Endothelial cell (in vitro differentiated cells): ENCODE measurements at places on chromosomes 6 and 20. TPM values are rescaled to one million over a fixed set of nuclear protein-coding genes. Genes with fewer than 3 reads are reported as not detected.
A peak's percentile ranks its signal among the peaks of the same experiment; 100 is the strongest.

CDH22 gene
- 1.3 TPM for total RNA-seq

FOXF2 gene
- not detected for total RNA-seq

EYS gene
- not detected for total RNA-seq

GPR6 gene
- total RNA-seq = not detected

VSX1 gene
- not detected for total RNA-seq

DNA sequence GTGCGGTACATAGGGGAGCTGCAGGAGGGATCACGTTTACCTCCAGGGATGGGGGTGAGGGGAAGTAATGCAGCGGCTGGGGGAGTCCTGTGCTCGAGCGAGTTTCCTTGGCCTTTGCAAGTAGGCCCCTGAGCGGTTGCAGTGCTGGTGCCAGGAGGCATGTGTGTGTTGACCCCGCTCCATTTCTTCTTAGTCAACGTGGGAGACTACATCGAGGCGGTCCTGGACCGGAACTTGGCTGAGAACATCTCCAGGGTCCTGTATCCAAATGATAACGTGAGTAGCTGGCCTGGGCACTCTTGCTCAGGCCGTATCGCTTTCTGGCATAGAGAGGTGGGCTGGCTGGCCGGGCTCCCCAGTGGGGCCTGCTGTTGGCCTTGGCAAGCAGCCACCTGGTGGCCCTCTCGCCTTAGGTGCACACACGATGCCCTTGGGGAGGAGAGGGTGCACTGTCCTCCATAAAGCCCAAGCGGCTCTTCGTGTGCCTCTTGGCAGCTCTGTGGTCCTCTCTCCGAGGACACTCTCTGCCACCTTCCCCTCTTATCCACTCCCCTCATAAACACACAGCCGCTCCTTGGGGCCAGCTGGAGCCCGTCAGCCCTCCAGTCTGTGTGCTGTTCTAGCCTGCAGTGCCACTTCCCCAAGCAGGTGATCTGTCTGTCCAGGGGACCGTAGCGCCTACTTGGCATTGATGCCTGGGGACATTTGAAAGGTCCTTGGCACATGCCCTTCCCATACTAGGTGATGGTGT lies 29.3 kb downstream of the PYGB start:
- DNase-seq = no peak

GRCh38 chr6:136510782-136511181 lies 39.4 kb downstream of the MAP7 start:
- DNase-seq = no peak

- DNase-seq = peak; percentile 51
Measured at GRCh38 chr6:33091957-33092356, 16.2 kb downstream of the HLA-DPB1 start.

GRCh38 chr20:3815703-3816315 lies 4.5 kb upstream of the AP5S1 start:
- DNase-seq = no peak

DNA sequence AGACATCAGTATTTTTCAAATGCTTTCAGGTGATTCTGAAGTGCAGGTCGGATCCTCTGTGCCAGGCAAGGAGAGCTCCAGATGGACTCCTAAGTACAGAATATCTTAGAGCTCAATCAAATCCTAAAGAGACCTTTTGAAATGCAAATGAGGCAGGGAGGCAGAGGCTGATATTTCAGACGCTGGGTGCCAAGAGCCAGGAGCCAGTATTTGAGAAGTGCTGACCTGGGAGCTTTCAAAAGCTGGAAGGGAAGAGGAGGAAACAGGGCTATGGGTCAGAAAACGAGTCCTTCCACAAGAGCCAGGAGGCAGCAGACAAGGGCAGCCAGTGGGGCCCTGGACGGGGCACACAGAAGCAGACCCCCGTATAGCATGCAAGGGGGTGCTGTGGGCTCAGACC lies 46.1 kb upstream of the DSN1 start:
- DNase-seq = no peak

GRCh38 chr6:135192256-135193174 lies 11.4 kb downstream of the MYB start:
- no peak for DNase-seq

DNA sequence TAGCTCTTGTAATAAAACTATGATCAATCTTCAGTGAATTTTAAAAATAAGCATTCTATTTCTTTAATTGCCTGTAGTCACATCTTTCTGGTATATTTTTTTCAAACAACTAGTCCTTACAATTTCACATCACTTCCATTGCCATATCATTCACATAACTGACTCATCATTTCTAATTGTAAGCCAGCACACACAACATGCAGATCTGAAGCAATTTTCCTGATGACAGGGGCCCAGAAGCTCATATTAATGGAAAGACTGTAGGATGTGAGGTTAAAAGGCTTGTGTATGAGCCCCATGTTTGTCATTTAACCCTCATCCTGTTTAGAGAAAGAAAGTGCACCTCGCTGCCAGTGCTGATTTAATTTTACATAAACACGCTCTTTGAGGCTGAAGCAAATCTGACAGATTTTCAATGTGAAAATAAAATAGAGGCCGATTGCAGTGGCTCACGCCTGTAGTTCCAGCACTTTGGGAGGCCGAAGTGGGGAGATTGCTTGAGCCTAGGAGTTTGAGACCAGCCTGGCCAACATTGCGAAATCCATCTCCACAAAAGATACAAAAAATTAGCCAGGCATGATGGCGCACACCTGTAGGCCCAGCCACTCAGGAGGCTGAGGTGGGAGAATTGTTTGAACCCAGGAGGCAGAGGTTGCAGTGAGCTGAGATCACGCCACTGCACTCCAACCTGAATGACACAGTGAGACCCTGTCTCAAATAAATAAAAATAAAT lies 40.1 kb upstream of the LTV1 start:
- DNase-seq = no peak

GRCh38 chr20:4817230-4817671 lies 95.5 kb downstream of the PRND start:
- DNase-seq = no peak

- DNase-seq = peak; percentile 36
Measured at GRCh38 chr6:143941852-143942627, 66.0 kb downstream of the PLAGL1 start.

DNA sequence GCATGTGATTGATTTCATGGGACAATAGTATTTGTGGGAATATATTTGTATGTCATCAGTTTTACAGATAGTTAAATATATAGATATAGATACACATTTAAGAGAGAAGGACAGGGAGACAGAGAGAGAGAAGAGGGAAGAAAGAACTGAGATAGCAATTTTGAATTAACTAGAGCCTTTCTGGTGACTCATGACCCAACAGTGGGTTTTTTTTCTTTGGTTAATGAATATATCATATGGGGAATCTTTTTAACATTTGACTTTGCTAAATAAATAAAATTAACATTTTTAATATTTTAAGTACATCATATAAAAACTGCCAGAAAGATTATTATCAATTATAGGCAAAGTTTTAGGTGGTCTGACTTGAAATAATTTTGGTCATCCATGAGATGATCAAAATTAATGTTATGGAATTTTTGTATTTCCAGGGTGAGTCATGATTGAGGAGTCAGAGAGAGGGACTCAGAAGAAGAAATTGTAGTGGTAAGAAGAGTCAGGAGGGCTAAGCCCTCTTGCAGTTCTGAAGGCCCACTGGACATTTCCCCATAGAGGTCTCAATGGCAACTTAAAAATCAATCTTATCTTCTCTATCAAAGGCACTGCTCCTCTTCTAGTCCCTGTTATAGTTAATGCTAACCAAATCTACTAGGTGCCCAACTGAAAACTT lies 508.1 kb upstream of the MAP3K7 start:
- DNase-seq = no peak

DNA sequence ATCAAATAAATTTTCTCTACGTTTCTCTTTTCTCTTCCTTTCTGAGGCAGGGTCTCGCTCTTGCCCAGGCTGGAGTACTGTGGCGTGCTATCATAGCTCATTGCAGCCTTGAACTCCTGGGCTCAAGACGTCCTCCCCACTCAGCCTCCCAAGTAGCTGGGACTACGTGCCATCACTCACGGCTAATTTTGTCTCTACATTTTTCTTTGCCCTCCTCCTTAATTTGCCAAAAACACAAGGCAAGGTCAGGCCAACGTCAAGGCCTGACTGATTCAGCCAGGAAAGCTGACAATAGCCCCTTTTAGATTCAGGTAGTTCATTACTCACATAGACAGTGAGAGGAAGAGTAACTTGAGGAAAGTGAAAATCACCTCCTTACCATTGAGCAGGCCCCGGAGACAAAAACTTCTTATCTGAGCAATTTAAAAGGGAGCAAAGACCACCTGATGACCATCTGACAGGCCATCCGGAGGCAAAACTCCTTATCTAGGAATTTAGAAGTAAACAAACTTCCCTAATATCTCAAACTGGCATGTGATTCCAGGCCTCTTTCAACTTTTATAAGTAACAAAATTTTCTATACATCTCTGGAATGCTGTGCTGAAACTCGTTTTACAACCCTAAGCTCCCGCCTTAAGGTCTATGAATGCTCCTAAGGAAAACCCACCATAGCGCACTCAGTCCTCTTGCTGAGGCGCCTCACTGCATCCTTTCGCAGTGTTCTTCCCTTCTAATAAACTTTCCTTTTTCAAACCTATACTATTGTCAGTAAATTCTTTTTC lies 42.1 kb upstream of the SRPK1 start:
- no peak for DNase-seq

- no peak for DNase-seq
Measured at GRCh38 chr6:2714111-2714895, 36.4 kb downstream of the MYLK4 start.

DNA sequence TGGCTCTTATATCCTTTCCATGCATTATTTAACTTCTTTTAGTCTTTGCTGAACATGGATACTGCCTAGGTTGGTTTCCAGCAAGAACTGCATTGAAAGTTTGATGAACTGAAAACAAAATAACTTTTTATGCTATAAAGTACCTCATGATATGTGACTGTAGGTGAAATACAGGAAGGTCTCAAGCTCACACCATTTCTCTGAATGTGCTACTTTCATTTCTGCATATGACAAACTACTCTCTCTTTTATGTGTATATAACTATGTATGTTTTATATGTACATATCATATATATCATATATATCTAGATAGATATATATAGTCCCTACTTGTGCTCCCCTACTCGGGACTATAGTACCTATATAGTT lies 65.9 kb downstream of the AIG1 start:
- DNase-seq = no peak
